ENCODE measurements at places on chromosomes 5 and 9.

GRCh38 chr9:124665391-124666058, 105.6 kb downstream of the NR6A1 start:
- no peak for DNase-seq

GRCh38 chr9:138075961-138076649, 198.5 kb downstream of the CACNA1B start:
- DNase-seq, result no peak

DNA sequence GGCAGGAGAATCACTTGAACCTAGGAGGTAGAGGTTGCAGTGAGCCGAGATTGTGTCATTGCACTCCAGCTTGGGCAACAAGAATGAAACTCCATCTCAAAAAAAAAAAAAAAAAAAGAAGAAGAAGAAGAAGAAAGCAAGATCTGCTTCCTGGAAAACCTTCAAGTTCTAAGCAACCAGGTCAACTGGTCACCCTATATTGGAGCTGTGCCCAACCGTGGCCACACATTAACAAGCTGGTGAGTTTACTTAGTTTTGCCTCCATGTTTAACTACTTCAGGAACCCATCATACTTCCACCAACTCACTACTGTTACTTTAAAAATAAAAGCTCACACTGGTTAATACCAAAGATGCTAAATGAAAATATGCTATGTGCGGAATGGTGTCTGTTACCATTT, 12.3 kb upstream of the SKP1 start:
- no peak for DNase-seq

DNA sequence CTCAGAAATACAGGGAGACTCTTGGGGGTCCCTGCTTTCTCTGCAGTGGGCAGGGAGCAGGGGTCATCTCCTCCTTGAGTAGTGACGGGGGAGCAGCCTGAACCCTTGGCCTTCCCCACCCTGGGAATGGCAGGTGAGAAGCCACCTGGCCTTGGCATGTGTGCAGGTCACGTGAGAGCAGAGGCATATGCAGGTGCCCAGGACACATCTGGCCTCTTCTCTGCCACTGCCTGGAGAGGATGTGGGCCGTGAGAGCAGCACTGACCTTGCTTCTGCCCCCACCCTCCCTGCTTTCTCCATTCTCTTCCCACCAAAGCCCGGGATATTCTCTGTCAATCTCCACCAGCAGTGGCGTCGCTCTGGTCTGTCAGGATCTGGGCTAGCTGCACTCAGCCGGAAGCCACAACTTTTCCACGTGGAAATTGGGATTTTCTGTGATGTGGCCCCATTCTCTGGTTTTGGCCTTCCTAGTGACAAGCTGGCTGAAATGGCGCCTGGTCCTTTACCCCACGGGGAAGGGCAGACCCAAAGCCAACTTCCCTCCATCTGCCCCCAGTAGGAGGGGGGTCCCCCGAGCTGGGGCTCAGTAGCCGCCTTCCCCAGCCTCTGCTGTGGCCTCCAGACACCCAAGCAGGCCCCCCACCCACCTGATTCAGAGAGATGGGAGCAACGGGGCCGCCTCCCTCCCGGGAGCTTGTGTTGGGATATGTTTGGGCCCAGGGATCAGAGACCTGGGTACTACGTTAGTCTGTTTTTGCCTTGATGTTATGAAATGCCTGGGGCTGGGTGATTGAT, 70.4 kb upstream of the FCN1 start:
- DNase-seq, result no peak

- no peak for DNase-seq
These were observed 19.3 kb upstream of the CAMSAP1 start for GRCh38 chr9:135926402-135927194.

- DNase-seq, result no peak
These were observed 31.6 kb downstream of the DAB2IP start for GRCh38 chr9:121682926-121683515.

DNA sequence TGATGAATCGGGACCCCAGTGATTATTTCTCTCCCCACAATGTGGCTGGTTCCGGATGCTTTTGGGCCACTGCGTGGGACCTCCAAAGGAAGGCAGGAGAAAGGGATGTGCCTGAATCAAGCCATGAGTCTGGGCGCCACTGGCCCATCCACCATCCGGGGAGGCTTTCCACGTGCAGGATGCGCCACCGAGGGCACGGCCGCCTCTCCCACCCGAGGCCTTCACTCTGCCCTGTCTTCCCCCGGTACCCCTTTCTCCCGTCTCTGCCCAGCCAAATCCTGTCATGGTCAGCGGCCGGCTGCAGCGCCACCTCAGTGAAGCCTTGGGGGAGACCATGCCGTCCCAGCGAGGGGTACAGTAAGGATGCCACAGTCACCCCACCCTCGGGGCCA, 43.9 kb upstream of the GRHPR start:
- DNase-seq, result no peak

All from progenitor cell of endocrine pancreas (in vitro differentiated cells).